ENCODE measurements at places on chromosomes 11 and 22. TPM values are rescaled to one million over a fixed set of nuclear protein-coding genes. Genes with fewer than 3 reads are reported as not detected.
A peak's percentile ranks its signal among the peaks of the same experiment; 100 is the strongest.

Gene TRIM49B
- not detected for total RNA-seq

Gene APOL4
- 0.16 TPM for total RNA-seq

GRCh38 chr11:74989260-74989638 lies 516 bp downstream of the NEU3 start:
- peak; percentile 8 for DNase-seq
- H3K27ac ChIP-seq: peak overlapping the region; percentile 77
- H3K27me3 ChIP-seq: no peaks in the 10 kb centered on the region
- H3K36me3 ChIP-seq: peaks cover 4% of the 10 kb centered on the region
- peak overlapping the region; percentile 85 for H3K4me3 ChIP-seq

GRCh38 chr11:72313912-72314598 lies 70.1 kb upstream of the PHOX2A start:
- no peak overlapping the region for H3K4me3 ChIP-seq
- H3K36me3 ChIP-seq: peaks cover 12% of the 10 kb centered on the region
- H3K27ac ChIP-seq: no peak overlapping the region
- no peaks in the 10 kb centered on the region for H3K4me1 ChIP-seq
- no peaks in the 10 kb centered on the region for H3K27me3 ChIP-seq
- DNase-seq: no peak

All from activated CD4-positive, alpha-beta T cell treated with anti-CD3 and anti-CD28 coated beads for 36 hours (primary cell).